ENCODE measurements at places on chromosomes 3 and 15. TPM values are rescaled to one million over a fixed set of nuclear protein-coding genes. Genes with fewer than 3 reads are reported as not detected.

EFCC1 gene
- total RNA-seq: not detected

VEPH1 gene
- total RNA-seq: 35.4 TPM

COPB2 gene
- total RNA-seq: 179 TPM

AGBL1 gene
- total RNA-seq: not detected

FYCO1 gene
- total RNA-seq: 19.1 TPM

MKRN3 gene
- total RNA-seq: 2.3 TPM

ADCY5 gene
- total RNA-seq: under 0.01 TPM

XIRP1 gene
- total RNA-seq: not detected

RLBP1 gene
- total RNA-seq: not detected

CHRNA3 gene
- not detected for total RNA-seq

IGF2BP2 gene
- total RNA-seq: 55.9 TPM

ALDH1L1 gene
- not detected for total RNA-seq

EPHB1 gene
- total RNA-seq: 0.73 TPM

Measured in subcutaneous preadipocyte (primary cell).